Gastroesophageal sphincter (tissue), 4 donors: ENCODE measurements at places on chromosomes 13 and 19.

DNA sequence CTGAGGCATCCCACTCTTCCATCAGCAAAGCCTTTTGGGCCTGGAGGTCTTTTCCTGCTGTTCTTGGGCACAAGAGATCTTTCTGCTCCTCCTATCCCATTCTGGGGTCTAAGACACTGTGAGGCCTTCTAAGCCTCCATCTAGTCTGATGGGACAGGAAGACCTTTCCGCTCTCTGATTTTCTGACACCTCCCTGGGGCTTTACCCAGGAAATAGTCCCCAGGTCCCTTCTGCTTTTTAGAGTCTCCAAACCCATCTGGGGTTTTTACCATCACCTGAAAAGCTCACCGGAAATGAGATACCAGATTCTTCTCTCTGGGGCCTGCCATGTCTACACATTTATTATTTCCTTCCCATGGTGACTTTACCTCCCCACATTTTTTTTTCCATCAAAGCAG is 21.1 kb downstream of the CLEC17A start:
- ATAC-seq: no peak

GRCh38 chr13:87894059-87894458 is 222.9 kb downstream of the SLITRK5 start:
- ATAC-seq: no peak

- ATAC-seq: no peak
Measured at GRCh38 chr19:5354403-5354802, 13.8 kb upstream of the PTPRS start.

- ATAC-seq: peak; percentile 55
Measured at GRCh38 chr13:48595431-48596429, 58.0 kb upstream of the CYSLTR2 start.

DNA sequence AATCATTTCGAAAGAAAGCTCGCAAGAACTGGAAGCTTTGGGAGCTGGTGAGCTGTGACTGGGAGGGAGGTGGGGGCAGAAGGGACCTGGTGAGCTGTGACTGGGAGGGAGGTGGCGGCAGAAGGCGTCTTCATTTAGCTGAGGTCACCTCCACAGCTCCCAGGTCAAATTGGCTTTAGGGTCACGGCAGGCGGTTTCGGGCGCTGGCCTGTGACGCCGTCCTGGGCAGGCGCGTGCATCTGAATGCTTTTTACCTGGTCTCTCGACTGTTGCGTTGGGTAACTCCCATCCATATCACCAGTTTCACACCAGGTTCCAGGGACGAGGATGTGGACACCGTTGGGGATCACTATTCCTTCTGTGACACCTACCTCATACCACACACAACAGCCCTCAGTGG is 29.2 kb downstream of the C2CD4C start:
- no peak for ATAC-seq

- no peak for ATAC-seq
Measured at GRCh38 chr13:77653301-77653700, 44.2 kb upstream of the SLAIN1 start.

DNA sequence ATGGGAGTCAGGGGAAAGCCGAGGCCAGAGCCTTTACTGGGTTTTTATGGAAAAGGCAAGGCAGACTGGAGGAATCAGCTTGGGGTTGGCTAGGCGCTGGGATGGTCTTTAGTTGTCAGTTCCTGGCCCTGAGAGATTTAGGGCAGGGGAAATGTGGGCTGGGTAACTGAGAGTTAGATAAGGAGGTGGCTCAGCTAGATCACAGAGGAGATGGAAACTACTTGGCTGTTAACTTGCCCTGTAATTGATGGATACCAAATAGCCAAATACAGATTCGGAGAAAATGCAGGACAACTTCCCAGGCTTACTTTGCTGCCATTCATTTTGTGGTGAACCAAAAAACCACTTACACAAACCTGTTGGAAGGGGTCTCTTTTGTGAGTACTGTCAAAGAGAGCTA is 54.0 kb downstream of the LRCH1 start:
- ATAC-seq: no peak

GRCh38 chr13:59609421-59609820 is 554.3 kb downstream of the DIAPH3 start:
- no peak for ATAC-seq

- no peak for ATAC-seq
Measured at GRCh38 chr13:20778311-20778710, 4.5 kb upstream of the EEF1AKMT1 start.

GRCh38 chr13:97506511-97506910 is 72.5 kb downstream of the RAP2A start:
- no peak for ATAC-seq

GRCh38 chr19:11165486-11166030 is 10.0 kb upstream of the SPC24 start:
- ATAC-seq: no peak

- ATAC-seq: peak; percentile 62
Measured at GRCh38 chr19:912181-913079, 589 bp downstream of the R3HDM4 start.

GRCh38 chr19:7533281-7533885 is 2.1 kb upstream of the PNPLA6 start:
- ATAC-seq: peak; percentile 21

- ATAC-seq: peak; percentile 63
Measured at GRCh38 chr13:29573190-29573589, 22.3 kb downstream of the SLC7A1 start.

GRCh38 chr19:54484451-54484850 is 11.4 kb upstream of the CDC42EP5 start:
- no peak for ATAC-seq

GRCh38 chr19:43936188-43936587 is 1.1 kb upstream of the ZNF45 start:
- ATAC-seq: no peak

DNA sequence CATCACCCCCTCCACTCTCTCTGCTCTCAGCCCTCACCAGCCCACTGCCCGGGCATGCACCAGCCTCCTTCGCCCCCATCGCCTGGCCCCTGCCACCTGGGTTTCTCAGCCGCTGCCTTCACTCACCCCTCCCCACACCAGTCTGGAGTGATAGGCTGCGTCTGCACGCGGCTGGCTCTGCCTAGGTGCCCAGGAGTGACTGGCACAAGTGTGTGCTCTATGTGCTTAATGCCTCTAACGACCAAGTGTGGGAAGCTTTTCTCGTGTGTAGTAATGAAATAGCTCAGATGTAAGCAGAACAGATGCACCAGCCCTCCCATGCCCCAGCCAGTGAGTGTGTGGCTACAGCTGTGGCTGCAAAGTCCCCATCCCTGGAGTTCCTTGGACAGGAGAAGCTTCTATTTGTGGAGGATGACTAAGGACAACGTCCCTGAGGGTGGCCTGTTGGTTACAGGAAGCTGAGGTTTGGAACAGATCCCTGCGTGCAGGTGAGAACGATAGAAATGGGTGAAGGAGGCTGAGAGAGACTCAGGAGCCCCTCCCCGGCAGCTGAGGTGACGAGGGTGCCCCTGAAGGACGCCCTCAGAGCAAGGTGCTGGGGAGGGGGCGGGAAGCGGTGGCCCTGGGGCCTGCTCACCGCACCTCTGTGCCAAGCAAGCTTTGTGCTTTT is 35.6 kb downstream of the ATP11A start:
- no peak for ATAC-seq

- ATAC-seq: no peak
Measured at GRCh38 chr13:113184568-113185440, 23.7 kb downstream of the PCID2 start.

- no peak for ATAC-seq
Measured at GRCh38 chr19:3008994-3009393, 20.1 kb downstream of the TLE2 start.

DNA sequence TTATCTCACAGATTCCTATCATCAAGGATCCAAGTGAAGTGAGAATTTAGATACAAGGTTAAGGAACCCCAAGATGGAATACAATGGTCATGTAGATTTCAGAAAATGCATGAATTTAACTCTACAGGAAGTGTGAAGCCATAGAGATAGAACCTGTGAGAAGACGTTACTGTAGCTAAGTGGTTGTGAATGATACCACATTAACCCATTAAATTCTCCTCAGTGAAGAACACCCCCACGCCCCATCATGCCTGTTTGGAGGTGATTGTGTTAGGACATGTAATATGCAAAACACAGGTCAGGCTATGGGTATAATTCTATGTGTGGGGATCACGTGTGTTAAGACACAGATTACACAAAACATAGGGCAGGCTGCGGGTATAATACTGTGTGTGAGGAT is 1166.7 kb downstream of the EFNB2 start:
- no peak for ATAC-seq

DNA sequence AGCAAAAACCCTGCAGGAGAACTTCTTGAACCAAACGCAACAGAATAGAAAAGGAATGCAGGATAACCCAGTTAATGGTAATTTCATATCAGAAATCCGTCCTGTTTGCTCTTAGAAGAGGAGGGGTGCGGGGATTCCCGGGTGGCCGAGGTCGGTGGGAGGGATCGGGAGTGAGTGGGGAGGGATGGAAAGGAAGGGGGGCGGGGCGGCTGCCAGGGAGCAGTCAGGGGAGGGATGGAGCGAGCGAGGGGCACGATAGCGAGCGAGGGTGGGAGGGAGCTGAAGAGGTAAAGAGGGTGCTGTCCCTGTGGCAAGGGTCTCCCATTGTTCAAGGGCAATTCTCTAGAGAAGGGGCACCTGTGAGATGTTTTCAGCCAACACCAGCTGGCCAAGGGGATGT is 26.5 kb downstream of the CD177 start:
- no peak for ATAC-seq

DNA sequence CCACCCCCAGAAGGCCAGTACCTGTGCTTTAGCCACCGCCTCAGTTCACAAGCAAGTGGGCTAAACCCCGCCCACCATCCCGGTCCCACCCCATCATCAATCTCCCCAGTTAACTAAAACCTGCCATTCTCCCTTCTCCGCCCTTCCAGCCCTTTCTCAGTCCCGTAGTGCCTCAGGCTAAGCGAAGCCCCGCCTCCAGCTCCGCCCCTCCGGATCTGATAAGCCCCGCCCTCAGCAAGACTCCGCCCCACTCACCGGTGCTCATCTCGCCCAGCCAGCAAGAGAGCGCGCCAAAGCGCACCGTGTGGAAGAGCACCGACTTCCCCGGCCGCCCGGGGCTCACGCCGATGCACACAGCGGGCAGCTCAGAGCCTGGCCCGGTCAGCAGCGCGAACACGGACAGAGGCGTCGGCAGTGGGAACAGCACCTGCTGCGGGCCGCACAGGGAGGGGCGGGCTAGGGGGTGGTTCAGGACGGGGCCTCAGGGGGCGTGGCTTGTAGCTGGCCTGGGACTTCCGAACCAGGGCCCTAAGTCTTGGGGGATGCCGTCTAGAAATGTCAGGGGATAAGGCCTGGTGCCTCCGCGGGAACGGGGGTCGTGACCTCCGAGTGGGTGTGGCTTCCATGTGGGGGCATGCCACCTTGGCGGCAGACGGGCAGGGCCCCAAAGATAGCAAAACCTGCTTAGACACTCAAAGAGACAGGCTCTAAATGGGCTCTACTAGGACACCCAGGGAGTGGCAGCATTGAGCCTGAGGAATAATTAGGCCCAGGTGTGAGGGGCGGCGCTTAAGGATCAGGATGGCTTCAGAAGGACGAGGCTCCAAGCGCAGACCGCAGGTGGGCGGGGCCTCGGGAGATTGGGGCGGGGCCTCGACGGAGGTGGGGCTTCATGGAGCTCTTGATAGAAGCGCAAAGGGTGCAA is 21.4 kb downstream of the MAP4K1 start:
- ATAC-seq: no peak

DNA sequence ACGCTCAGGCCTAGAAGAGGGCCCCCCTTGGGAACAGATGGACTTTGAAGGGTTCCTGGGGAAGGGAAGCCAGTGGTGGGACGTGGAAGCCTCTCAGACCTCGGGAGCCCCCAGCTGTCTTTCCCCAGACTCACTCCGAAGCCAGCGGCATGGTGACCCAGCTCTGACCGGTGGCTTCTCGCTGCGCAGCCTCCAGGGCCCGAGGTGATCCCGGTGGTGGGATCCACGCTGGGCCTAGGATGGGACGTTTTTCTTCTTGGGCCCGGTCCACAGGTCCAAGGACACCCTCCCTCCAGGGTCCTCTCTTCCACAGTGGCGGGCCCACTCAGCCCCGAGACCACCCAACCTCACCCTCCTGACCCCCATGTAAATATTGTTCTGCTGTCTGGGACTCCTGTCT is 24.6 kb downstream of the HPN start:
- ATAC-seq: no peak

GRCh38 chr19:49861541-49862378 is 5.6 kb downstream of the PNKP start:
- ATAC-seq: no peak

DNA sequence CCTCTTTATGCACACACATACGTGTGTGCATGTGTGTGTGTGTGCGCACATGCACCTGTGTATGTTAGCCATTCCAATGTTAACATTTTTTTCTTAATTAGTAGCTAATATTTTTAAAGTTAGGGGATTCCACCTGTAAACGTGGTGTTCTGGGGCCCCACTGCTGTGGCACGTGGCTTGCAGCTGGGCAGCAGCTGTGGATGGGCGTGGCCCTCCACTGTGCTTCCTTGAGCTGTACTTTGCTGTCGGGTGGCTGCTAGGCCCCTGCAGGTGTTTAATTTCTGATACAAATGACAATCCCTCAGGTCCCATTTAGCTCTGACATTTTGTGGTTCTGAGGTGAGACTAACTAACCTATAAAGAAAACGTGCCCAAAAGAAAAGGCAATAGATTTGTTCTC is 58.9 kb upstream of the GJB6 start:
- no peak for ATAC-seq

GRCh38 chr13:24613128-24613527 is 67.1 kb upstream of the ATP12A start:
- no peak for ATAC-seq

DNA sequence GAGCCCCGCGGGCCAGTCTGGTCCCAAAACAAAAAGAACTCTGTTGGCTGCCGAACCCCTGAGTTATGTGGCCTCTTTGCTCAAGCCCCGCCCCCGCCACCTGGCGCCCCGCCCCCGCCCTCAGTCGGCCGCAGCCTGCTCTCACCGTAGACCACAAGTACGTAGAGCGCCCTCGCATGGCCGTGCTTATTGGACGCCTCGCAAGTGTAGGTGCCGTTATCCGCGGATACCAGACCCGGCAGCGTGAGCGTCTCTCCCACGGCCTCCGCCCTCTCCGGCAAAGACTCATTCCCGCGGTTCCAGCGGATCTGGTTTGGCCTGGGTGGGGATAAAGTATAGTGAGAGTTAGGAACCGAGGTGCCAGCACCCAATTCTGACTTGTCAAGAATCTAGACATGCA is 5.5 kb upstream of the ZNF428 start:
- no peak for ATAC-seq

DNA sequence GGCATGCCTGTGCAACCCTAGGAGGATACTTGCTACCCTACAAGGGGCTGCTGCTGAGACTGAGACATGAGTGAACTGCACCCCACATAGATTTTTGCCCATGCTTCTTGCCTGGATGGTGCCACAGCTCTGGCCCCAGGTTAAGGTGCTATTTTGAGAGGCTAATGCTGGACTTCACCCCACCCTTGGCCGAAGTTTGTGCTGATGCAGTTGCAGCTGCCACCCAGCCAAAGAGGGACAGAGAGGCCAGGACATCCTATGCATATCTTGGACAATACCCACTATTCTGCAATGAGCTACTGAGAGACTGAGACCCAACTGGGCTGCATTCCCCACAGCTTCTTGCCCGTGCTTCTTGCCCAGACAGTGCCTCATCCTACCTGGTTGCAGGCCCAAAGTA is 34.6 kb downstream of the NHLRC3 start:
- no peak for ATAC-seq

- ATAC-seq: peak; percentile 57
Measured at GRCh38 chr13:113742000-113742441, 17.0 kb upstream of the TMEM255B start.

GRCh38 chr19:31980796-31981195 is 364.6 kb upstream of the ZNF507 start:
- ATAC-seq: no peak

GRCh38 chr13:91111476-91112200 is 235.8 kb upstream of the MIR17HG start:
- ATAC-seq: no peak

GRCh38 chr13:25943081-25943480 is 108.7 kb downstream of the SHISA2 start:
- no peak for ATAC-seq
